ENCODE measurements at places on chromosomes 1 and 21.

DNA sequence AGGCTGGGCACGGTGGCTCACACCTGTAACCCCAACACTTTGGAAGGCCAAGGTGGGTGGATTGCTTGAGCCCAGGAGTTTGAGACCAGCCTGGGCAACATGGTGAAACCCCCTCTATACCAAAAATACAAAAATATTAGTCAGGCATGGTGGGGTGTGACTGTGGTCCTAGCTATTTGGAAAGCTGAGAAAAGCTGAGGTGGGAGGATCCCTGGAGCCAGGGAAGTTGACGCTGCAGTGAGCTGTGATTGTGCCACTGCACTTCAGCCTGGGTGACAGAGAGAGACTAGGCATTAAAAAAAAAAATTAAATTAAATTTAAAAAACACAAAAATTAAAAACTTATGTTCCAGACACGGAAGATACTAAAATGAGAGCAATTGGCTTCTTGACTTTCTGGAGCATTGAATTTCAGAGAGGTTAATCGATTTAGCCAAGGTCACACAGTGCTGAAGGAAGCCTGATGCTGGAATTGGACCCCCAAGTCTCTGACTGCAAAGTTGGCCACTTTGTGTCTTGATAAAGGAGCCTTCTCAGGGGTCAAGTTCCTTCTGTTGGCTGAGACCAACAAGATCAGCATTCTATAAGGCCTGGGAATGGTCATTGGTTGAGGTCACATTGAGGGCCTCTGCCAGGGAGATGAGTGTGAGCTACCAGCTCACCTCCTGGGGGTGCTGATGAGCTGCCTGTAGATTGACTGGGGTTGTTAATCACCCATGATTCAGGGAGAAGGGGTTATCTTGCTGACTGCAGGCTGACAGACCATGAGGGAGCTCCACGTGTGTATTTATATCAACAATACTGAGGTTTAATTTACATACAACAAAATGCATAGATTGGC is 54.3 kb downstream of the RPS6KA1 start:
- peak; percentile 5 for DNase-seq

GRCh38 chr1:225519166-225519863 is 91.5 kb upstream of the LBR start:
- DNase-seq = no peak

DNA sequence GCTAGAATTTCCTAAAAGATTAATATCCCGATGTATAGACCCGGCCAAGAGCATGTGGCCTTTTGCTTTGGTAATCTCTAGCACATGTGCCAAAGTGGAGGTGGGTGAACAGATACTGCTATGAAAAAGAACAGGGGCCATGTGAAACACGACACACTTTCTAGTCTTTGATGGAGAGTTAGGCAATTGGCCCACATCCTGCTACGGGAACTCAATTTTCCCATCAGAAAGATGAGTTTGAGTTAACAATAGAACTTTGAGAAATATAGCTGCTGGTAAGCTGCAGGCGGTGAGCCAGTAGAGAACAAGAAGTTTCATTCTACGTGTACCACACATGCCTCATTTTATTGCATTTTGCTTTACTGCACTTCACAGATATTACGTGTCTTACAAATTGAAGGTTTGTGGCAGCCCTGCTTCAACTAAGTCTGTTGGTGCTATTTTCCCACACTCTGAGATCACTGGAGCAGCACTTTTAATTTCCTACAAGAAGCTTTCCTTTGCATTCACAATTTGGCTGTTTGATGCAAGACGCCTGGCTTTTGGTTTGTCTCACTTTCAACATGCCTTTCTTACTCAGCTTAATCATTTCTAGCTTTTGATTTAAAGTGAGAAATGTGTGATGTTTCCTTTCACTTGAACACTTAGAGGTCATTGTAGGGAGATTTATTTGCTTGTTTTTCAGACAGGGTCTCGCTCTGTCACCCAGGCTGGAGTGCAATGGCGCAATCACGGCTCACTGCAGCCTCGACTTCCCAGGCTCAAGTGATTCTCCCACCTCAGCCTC is 46.3 kb downstream of the HTR6 start:
- DNase-seq = no peak

DNA sequence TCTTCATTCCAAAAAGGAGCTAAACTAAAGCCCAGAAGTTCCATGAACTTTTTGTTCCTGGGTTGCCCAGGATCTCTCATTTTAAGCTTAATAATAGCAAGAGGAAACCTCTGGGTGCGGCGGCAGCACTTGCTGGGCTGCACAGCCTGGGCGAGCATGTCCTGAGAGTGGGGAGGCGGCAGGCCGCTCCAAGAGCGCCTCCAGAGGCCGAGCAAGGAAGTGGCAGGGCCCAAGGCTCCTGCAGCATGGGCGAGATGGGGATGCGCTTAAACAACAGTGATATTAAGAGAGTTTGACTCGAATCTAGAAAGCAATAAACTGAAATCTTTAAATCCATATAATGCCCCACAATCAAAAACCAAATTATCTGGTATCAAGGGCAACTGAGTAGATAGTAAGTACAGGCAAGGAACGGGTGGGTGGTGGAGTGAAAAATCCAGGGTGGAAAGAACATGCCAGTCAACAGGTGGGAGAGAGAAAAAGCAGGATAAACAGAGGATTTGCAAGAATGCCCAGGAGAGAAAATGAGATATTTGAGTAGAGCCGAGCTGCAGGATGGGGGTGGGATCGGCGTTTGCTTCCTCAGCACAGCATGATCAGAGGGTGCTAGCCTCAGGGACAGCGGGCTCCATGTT is 14.1 kb upstream of the TNR start:
- DNase-seq = no peak

DNA sequence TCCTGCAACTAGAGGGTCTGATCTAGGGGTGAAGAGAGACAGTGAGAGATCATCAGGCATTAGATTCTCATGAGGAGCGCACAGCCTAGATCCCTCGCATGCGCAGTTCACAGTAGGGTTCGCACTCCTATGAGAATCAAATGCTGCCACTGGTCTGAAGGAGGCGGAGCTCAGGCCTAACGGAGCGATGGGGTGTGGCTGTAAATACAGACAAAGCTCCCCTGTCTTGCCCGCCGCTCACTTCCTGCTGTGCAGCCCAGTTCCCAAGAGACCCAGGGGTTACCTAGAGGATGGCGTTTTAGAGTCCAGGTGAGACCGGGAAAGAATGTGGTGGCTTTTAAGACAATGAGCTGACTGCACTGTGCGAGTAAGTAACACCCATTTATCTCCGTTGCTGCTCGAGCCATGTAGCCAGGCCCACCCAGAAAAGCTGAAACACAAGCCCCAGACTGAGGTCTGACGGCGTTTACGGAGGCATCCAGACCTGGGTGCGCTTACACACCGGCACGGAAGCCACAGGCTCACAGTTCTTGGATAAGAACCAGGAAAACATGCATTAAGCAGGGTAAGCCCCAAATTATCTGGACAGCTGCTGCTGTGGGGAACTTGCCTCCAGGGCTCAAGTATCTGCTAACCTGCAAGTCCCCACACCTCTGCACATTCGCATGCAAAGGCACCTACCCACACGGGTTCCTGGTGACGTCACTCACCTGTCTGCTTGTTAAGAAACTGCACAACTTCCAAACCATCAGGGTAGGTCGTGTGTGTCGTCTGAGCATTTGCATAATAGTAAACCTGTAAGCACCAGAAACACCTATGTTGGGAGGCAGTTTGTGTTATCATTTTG is 12.5 kb downstream of the TCP10L start:
- DNase-seq = no peak

- no peak for DNase-seq
Observed at GRCh38 chr1:109984190-109984455, 442 bp upstream of the AHCYL1 start.

GRCh38 chr1:33986390-33987095 is 122.7 kb downstream of the HMGB4 start:
- DNase-seq = no peak

GRCh38 chr1:152870831-152871730 is 7.0 kb upstream of the SMCP start:
- DNase-seq = no peak

DNA sequence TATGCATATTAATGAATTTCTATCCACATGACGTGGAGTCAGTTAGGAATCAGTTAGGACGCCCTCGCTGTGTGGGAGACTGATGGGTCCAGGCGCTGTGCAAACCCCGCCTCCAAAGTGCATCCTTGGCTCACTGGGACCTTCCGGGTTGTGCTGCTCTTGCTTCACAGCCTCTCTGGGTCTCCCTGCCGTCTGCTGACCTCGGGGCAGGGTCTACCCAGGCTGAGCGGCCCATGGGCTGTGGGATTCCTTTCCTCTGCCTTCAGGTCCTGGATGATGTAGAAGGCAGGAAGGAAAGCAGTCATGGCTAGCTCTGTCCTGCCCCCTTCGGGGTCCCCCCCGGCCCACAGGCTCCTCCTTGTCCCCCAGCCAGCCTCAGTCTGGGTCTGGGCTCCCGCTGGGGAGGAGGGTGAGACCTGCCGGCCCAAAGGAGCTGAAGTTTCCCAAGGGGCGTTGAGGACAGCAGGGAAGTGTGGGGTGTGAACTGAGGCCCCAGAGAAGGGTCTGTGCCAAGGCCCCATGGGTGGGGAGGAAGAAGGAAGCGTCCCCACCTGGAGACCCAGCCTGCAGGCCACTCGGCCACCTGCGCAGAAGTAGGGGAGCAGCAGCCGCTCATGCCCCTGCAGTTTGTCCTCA is 24.6 kb upstream of the CDK11A start:
- no peak for DNase-seq

DNA sequence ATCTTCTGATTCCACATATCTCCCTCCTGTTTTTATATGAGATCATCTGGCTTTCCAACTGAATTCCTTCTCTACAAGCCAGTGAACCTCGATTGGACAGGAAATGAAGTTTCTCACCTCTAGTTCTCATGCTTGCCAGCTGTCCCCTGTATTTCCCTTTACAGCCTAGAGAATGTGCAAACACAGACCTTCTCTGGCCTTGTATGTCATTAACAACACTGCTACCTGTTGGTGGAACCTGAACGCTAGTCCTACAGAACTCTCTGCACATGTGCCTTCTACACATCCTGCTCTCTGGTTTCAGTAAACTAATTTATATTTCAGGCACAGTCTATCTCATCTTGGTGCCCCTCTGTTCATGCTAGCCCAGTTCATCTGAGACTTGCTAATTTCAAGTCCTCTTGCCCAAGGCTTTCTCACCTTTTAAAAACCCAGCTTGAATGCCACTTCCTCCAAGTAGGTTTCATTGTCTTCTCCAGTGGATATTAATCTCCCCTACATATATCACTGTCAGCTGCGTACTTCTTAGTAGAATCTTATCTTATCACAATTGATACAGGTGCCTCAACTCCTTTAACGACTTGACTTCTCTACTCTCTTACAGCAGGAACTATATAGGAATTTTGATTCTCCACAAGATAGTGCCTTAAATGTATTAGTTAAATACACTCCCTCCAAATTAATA is 549.9 kb downstream of the PLPP3 start:
- DNase-seq = no peak

DNA sequence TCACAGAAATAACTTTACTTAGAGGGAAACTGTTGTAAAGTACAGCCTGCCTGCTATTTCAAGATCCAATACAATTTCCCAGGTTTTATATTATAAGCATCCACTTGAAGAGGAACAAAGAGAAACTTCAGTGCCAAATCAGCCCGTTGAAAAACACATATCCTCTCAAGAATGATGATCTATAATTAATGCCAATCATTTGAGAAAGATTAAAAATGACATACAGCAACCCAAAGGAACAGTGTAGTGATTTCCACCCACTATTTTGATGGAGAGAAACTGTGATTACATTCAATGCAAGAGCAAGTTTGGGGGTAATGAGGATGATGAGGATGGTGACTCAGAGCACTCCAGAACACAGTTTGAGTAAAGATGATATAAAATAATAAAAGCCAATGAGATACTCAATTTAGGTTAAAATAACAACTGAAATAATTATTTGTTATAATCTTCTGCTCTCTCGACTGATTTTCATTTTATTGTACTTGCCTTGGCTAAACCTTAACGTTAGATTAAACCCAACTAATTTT is 715.5 kb downstream of the NCAM2 start:
- DNase-seq = no peak

DNA sequence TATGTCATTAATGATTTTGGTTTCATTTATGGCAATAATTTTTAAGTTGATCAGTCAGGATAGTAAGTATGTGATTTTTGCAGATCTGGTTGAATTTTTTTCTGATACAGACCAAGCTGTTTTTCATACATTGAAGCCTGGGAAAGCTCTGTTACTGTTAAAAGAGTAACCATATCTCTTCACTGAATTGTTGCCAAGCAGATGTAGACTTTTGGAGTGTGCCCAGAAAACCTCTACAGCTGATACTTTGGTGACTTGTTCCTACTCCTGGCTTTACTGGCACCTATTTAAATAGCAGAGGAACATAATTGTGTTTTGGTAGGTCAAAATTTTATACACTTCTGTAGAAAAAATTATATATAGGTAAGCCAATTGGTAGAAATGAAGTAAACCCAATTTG is 49.4 kb downstream of the NFIA start:
- no peak for DNase-seq

- no peak for DNase-seq
Observed at GRCh38 chr1:225921734-225922709, 2.0 kb downstream of the PYCR2 start.

DNA sequence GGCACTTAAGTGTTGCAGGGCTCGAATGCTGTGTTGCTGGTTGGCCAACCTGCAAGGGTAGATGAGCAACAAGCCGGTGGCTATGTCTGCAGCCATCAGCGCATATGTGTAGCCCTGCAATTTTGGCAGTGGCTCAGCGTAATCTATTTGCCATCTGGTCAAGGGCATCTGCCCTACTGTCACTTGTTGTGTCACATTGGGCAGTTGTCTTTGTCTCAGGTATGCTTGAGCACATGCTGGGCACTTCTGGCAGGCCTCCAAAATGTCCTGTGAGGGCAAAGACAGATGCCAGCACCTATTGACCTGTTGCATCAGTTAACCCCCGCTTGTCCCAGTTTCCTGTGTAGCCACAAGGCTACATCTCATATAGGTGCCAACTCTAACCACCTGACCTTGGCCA is 111.8 kb downstream of the GDAP2 start:
- no peak for DNase-seq

GRCh38 chr1:147652306-147652705 is 18.0 kb downstream of the ACP6 start:
- no peak for DNase-seq

DNA sequence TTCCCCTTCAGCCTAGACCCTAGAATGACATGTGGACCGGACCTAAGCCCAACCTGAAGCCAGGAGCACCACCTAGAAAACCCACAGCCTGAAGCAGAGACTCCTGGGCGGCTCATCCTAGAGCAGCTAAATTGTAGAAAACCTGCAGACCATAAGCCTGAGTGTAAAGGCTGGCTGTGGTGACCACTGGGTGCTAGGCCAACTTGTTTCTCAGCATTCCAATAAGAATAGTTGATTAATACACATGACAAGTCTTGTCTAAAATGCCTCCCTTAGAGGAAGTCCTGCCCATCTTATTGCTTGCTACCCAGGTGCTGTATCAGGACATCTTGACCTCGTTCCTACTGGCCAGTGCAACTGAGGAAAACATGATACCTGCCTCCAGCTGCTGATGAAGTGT is 23.3 kb upstream of the CASQ2 start:
- DNase-seq = no peak
